ENCODE measurements at places on chromosomes 4 and X.

- DNase-seq, result peak; percentile 78
Observed at GRCh38 chrX:39195156-39195555, 393.9 kb downstream of the MID1IP1 start.

- DNase-seq, result no peak
Observed at GRCh38 chrX:98459669-98460068, 1576.0 kb downstream of the RPA4 start.

- DNase-seq, result no peak
Observed at GRCh38 chrX:13655674-13656073, 2.7 kb downstream of the TCEANC start.

GRCh38 chr4:80878218-80878617, 152.3 kb upstream of the BMP3 start:
- DNase-seq, result no peak

GRCh38 chrX:2650865-2651264, 40.2 kb upstream of the CD99 start:
- DNase-seq, result peak; percentile 66

DNA sequence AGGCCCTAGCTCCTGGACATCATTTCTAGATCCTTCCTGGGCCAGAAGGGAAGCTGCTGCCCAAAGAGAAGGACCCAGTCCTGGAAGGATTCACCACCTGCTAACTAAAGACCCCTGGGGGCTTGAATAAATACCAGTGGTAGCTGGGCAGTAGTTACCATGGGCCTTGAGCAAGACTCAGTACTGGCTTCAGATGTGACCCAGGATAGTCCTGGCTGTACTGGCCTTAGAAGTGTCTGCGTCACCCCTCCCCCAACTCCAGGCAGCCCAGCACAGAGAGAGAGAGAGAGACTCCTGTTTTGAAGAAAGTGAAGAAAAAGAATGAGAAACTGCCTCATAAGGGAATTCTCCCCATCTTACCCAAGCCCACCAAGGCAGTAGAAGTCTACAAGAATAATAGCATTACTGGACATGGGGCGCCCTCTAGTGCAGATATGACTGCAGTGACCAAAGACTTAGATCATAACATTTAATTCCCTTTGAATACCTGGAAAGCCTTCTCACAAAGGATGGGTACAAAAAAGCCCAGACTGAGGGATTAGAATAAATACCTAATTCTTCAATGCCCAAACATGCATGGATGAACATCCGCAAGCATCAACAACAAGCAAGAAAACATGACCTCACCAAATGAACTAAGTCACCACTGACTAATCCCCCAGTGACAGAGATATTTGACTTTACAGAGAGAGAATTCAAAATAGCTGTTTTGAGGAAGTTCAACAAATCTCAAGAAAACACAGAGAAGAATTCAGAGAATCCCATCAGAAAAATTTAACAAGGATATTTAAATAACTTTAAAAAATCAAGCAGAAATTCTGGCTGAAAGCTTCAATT, 171.8 kb downstream of the HNRNPD start:
- no peak for DNase-seq

Data from spinal cord (tissue), 10 donors.